ENCODE measurements at places on chromosomes 6 and 20.
A peak's percentile ranks its signal among the peaks of the same experiment; 100 is the strongest.

- DNase-seq = no peak
Observed at GRCh38 chr6:89183294-89183693, 33.9 kb downstream of the GABRR1 start.

DNA sequence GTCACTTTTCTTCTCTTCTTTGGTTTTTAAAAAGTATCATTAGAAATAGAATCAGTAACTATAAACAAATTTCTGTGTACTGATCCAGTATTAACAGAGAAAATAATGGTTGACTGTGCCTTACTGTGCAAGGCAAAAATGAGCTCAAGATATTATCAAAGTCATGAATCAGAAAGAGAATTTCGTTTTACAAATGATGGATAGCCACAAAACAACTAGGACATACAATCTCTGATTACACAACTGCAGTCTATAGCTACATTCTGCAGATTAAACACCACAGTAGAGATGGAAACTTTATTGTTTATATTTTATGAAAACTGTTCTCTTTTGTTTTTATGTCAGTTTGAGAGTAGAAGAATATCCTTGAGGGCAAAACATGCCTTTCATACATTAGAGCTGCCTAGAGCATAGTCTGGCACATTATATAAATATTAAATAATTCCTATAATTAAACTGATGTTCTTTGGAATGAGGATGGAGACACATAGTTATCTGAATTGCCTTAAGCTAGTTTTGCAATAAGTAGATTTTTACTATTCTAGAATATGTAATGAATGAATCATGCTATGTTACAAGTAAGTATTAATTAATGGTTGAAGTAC, 333.1 kb downstream of the LAMA2 start:
- DNase-seq = no peak

GRCh38 chr20:48897305-48898010, 24.1 kb upstream of the ARFGEF2 start:
- DNase-seq = no peak

DNA sequence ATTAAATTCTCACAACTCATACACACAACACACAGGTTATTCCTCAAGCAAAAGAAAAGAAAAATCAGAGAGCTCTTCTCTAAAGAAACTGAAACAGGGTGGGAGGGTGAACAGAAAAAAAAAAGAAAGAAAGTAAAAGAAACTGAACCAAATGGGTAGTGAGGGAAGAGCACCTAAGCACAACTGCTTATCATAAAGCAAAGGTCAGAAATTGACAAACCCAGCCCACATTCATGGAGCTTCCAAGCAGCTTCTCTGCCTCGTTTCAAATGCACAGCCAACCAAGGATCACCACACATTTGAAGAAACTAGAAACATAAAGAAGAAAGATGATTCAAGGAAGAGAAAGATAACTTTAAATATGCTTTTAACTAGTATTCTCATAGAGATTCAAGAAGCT, 90.5 kb downstream of the RNGTT start:
- DNase-seq = no peak

- DNase-seq = no peak
Observed at GRCh38 chr6:93036835-93037234, 382.5 kb downstream of the EPHA7 start.

DNA sequence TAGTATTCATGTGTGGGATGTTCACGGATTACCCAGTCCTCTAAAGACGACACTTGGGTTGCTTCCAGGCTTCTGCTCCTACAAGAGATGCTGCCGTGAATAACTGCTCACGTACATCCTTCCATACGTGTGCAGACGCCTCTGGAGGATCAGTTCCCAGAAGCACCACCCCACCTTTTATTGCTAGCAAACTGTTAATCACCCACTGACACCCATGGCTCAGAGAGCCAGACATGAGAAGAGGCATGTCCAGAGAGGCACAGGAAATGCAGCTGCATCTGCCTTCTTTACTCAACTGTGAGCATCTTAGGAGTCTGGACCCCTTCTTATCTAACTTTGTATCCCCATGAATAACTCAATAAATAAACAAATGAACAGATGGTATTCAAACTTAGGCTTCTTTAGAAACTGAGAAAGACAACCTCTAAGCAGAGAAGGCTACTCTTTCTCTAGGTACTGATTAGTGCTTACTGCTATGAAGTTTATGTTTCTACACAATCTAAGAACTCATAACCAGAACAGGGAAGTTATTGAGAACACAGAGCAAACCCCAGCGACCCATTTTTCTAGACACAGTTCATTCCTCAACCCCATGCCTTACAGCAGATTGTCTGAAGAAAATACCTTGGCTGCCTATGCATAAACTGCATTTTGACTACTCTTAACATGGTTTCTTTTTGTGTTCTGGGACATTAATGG, 228.7 kb upstream of the RREB1 start:
- DNase-seq = no peak

GRCh38 chr6:137246791-137247202, 27.6 kb upstream of the IFNGR1 start:
- no peak for DNase-seq

GRCh38 chr20:1816384-1817381, 78.5 kb upstream of the SIRPA start:
- peak; percentile 48 for DNase-seq

- DNase-seq = peak; percentile 79
Observed at GRCh38 chr6:17291778-17292177, 10.6 kb downstream of the RBM24 start.

DNA sequence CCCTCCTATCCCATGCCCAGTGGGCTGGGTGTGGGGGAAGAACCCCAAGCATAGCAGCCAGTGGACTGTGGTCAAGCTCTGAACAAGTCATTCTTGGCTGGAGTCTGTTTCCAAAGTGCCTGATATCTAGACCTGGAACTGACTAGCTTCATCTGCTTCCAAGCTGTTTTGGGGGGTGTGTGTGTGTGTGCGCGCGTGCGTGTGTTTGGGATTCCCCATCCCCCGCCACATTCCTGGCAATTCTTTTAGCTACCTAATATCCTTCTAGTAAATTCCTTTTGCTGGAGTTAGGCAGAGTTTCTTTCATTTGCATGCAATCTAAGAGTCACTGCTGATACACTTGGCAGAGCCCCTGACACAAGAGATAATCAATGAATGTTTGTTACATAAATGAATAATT, 7.8 kb downstream of the PAK5 start:
- DNase-seq = no peak

DNA sequence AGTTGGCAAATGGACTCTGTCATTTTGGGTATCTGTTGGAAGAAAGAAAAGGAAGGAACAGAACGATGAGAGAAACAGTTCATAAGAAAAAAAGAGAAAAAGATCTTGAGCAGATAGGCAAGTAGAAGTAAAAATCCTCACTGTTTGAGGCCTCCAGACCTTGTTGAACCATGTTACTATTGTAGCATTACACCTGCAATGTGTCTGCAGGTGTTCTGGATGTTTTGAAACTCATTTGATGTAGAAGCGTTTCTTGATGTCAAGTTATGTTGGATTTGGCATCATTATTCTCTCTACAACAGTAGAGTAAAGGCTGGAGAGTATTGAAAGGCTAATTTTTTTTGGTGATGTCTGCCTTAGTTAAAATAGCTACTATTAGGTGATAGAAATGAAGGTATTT, 108.7 kb downstream of the CARMIL1 start:
- no peak for DNase-seq

DNA sequence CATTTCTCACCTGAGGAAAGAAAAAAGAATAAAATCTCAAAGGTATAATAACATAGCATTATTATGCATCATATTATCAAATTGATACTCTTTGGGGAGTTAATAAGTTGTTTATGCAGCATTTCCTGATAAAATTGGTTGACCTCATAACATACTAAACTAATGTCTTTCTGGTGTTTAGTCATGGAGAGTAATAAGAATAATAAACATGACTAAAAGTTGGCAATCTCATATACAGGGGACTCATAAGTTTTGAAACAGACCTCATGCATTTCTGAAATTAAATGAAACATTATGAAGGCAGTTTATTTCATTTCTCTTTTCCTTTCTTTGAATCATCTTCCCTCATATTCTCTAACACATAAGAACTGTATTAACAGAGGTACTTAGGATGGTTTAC, 60.5 kb upstream of the PRDM1 start:
- no peak for DNase-seq

DNA sequence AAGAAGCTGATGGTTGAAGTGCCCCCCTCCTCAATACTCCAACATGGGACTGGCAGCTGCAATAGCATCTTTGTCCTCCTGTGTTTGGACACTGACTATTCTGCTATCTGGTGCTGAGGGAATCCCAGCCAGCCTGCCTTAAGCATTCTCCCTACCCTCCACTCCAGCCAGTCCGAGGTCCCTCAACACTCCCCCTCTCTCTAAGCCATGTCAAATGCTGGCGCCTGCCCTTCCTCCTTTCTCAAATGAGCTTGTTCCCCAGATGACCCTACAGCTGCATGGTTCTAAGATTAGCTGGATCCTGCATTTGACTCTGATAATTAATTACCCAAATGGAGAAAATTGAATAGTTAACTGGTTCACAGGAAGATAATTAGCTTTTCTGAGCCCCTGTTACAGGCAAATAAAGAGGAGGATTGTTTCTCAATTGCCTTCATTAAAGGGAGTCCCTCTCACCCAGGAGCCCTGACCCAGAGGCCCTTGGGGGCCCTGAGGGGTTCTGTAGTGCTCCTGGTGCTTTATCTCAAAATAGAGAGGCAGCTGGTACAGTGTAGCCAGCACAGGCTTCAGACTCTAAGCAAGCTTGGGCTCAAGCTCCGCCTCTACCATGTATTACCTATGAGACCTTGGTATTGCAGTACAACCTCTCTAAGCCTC, 37.9 kb upstream of the CHD6 start:
- DNase-seq = peak; percentile 10

- DNase-seq = no peak
Observed at GRCh38 chr6:54899986-54900385, 53.4 kb downstream of the FAM83B start.

GRCh38 chr6:71224011-71224410, 64.6 kb upstream of the OGFRL1 start:
- DNase-seq = no peak

GRCh38 chr6:71474942-71475341, 186.3 kb downstream of the OGFRL1 start:
- no peak for DNase-seq

DNA sequence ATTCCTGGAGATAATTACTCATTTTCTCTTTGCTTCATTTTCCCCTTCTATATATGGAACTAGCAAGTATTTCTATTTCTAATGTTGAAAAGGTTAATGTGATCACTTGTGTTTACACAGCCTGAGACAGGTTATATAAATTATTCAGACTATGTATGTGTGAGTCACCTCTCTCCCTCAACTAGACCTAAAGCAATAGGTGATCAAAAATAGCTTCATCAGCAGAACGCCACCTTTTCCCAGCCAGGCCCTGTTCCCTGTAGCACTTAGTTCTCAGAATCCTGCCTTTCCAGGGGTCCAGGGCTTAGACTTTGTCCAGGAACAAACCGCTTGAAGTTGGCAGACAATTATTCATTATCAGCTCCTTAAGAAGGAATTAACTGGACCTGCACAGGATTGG, 125.3 kb upstream of the EXOC2 start:
- no peak for DNase-seq

GRCh38 chr6:40397287-40398033, 189.7 kb downstream of the LRFN2 start:
- no peak for DNase-seq

DNA sequence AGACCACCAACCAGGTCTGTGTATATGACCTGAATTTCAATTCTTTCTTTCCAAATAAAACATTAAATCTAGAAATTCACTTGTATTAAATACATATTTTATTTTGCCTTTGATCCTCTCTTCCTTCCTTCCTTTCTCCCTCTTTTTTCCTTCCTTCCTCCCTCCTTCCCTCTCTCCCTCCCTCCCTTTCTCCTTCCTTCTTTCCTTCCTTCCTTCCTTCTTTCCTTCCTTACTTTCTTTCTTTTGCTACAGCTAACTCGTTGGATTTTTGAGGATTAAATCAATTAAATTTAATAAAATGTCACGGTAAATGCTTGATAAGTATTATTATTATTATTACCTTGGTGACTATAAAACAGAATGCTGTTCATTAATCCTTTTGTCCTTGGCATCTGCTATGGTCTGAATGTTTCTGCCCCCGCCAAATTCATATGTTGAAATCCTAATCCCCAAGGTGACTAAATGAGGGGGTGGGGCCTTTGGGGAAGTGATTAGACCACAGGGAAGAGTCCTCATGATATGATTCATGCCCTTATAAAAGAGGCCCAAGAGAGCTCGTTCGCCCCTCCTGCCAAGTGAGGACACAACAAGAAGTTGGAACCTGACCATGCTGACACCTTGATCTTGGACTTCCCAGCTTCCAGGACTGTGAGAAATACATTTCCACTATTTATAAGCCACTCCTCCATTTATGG, 67.6 kb upstream of the BTBD3 start:
- DNase-seq = peak; percentile 21

GRCh38 chr6:68247782-68248181, 387.3 kb upstream of the ADGRB3 start:
- no peak for DNase-seq

- DNase-seq = no peak
Observed at GRCh38 chr6:168826726-168827585, 386.0 kb downstream of the SMOC2 start.

GRCh38 chr20:17557675-17558006, 12.2 kb upstream of the DSTN start:
- peak; percentile 63 for DNase-seq

- DNase-seq = no peak
Observed at GRCh38 chr6:163706500-163707087, 292.1 kb downstream of the QKI start.

- DNase-seq = no peak
Observed at GRCh38 chr20:371755-372542, 8.6 kb upstream of the TRIB3 start.

DNA sequence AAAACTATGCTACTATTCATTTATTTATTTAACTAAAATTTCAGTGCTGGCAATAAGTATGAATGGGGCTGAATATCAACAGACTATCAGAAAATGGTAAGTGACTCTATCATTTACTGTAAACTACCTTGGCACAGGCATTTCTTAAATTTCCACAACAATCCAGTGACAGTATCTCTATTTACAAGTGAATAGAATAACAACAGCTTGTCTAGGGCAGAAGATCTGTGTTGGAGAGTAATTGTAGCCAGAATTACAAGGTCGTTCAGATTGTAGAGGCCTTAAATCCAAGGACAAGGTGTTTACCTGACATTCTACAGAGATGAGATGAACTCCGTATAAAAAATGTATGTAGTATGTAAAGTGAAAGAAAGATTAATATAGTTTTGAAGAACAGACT, 193.8 kb upstream of the SIM1 start:
- DNase-seq = no peak

DNA sequence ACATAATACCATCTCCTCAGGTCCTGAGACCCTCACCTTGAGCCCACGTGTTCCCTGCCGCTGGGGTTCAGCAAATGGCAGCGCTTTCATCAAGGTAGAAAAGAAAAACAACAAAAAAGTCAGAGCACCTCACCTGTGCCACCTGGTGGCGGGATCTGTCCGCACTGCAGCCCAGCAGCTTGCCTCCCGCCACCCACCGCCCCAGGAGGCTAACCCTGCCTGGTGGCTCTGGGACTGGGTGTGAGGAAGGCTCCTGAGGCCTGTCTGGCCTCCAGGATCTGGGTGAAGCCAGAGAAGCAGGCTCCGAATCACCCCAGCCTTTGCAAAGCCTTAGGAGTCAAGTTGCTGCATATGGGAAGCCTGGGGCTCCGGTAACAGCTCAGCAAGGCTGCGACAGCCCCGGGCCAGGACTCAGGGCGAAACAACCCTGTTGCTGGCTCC, 270.8 kb downstream of the BMP7 start:
- no peak for DNase-seq

- no peak for DNase-seq
Observed at GRCh38 chr20:16388731-16389130, 184.5 kb downstream of the KIF16B start.

GRCh38 chr6:7045331-7045730, 62.4 kb upstream of the RREB1 start:
- no peak for DNase-seq

- DNase-seq = no peak
Observed at GRCh38 chr6:158826819-158827501, 7.8 kb upstream of the EZR start.
